Activated naive CD4-positive, alpha-beta T cell (primary cell): ENCODE measurements at places on chromosomes 3 and 15.

DNA sequence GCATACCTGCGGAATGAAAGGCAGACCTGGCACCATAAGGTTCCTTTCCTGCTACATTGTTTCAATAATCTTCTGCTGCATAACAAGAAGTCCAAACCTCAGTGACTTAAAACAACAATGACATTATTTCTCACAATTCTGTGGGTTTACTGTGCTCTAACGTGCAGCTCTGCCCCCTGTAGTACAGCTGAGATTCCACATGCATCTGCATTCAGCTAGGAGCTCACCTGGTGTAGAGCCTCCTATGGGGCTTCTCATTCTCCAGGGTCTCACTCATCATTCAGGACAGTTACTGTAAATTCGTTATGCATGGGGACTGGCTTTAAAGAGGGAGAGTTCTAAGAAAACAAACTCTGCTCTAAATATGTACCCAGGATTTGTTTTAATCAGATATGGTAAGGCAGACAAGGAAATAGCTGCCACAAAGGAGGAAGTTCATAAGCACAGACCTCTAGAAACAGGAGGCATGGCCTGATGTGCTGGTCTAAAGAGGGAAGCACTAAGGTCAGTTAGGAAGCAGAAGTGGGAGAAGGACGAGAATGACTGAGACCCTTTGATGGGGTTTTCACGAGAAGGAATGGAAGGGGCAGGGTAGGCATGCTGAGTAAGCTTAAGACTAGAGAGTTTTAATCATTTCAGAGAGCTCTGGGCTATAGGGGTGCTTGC is 347.0 kb downstream of the NEK10 start:
- no peak for DNase-seq

DNA sequence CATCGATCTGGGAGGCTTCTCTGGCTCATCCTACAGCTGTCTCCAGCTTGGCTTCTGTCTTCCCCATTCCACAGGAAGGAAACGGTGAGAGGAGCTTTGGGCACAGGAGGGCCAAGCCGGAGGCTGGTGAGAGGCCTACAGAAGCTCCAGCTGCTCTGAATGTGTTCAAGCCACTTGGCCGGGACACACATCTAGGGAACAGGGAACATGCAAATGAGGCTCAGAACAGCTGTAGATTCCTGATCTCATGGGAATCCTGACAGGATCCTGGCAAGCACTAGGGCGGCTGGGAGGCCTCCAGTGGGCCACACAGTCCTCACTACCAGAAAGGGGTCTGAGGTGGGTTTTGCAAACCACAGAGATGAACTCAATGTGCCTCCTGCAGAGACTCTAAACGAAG is 13.7 kb downstream of the SEMA5B start:
- DNase-seq: no peak

GRCh38 chr3:111831840-111832239 is 27.2 kb upstream of the PHLDB2 start:
- DNase-seq: no peak

- no peak for DNase-seq
Observed at GRCh38 chr3:124600765-124601164, 129.5 kb upstream of the UMPS start.

DNA sequence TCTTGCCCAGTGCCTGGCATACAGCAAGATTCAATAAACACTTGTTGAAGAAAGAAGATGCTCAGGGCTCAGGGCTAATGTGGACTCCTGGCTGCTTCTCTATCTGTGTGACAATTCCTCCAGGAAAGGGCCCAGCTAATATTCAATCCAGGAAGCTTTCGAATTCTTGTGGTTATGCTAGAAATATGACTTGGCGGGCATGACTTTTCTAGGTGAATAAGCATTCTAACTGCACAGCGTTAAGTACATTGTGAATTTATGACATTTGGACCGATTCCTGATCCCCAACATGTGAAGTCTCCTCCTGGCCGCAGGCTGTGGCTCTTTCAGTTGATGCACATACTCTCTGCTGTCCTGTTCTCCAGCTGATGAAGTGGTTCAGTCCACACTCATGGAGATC is 117.0 kb downstream of the IMPG2 start:
- no peak for DNase-seq

- DNase-seq: no peak
Observed at GRCh38 chr3:23325466-23326065, 122.4 kb downstream of the UBE2E2 start.
